Stimulated activated CD8-positive, alpha-beta memory T cell treated with anti-CD3 and anti-CD28 coated beads, Interleukin-7, amount 100 ng/mL, for 1 hour (primary cell): ENCODE measurements at places on chromosomes 1 and 21.
A peak's percentile ranks its signal among the peaks of the same experiment; 100 is the strongest.

- no peak for DNase-seq
These were observed 140.0 kb downstream of the SMYD3 start for GRCh38 chr1:246367041-246367440.

DNA sequence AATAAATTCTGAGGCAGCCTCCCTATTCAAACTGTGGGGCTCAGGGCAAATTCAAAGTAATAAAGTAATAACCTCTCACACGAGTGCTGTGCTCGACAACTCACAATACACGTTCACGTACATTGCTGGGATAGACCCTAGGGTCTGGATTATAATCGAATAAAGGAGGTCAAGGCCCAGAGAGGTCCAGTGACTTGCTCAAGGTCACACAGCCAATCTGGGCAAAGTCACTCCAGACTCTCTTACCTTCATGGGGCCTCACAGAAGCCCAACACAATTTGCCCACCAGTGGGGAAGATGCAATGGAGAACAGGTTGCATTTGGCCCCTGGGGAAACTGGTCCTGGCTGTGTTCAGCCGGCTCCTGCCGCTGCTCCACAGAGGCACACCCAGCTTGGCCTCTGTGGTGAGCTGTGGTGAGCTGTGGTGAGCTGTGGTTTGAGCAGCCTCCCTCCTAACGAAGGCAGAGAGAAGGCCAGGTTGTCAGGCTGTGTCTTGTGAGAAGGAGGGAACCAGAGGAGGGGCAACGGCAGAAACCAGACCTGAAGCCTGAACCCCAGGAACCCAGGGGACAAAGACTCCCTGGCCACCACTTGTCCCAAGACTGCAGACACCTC is 35.1 kb downstream of the NUAK2 start:
- DNase-seq: peak; percentile 36

DNA sequence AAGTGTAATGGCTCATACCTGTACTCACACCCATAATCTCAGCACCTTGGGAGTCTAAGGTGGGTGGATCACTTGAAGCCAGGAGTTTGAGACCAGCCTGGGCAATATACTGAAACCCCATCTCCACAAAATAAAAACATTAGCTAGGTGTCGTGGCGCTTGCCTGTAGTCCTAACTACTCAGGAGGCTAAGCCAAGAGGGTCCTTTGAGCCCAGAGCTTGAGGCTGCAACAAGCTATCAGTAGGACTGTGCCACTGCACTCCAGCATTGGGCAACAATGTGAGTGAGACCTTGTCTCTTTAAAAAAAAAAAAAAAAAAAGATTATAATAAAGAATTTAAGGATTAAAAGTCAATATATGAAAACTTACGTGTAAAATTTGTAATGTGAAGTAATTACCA is 11.7 kb downstream of the BPNT1 start:
- DNase-seq: no peak

DNA sequence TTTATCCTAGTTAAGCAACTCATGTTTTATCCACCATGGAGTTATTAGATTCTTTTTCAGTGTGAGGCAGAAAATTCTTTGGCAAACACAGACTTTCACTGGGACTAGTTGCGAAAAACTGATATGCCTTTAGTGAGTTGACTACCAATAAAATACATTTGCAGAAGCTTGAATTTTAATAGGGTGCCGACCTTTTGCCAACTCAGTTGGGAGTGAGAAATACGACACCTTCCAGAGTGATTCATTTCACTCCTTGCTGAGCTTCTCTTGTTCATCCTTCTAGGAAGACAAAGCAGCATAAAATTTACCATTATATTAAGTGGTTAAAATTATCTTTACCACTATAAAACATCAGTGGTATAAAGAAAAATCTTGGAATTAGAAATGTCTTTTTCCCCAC is 1.2 kb upstream of the KRTAP23-1 start:
- no peak for DNase-seq

GRCh38 chr21:44900559-44901251 is 20.0 kb downstream of the ITGB2 start:
- no peak for DNase-seq

DNA sequence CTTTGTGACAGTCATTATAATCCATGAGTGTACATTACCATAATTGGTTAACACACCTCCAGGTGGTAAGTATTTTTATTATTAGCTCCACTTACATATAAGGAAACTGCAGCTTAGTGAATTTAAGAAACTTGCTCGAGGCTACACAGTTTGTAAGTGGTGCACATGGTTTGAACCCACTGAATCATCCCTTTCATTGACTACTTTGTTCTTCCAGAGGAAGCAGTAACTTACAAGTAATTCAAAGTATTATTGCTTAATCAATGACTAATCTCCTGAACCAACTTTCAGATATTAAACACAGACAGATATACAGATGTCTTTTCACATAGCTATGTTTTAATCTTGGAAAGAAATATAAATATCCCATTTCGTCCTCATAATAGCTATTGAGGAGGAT is 18.7 kb upstream of the CLDN8 start:
- DNase-seq: no peak

DNA sequence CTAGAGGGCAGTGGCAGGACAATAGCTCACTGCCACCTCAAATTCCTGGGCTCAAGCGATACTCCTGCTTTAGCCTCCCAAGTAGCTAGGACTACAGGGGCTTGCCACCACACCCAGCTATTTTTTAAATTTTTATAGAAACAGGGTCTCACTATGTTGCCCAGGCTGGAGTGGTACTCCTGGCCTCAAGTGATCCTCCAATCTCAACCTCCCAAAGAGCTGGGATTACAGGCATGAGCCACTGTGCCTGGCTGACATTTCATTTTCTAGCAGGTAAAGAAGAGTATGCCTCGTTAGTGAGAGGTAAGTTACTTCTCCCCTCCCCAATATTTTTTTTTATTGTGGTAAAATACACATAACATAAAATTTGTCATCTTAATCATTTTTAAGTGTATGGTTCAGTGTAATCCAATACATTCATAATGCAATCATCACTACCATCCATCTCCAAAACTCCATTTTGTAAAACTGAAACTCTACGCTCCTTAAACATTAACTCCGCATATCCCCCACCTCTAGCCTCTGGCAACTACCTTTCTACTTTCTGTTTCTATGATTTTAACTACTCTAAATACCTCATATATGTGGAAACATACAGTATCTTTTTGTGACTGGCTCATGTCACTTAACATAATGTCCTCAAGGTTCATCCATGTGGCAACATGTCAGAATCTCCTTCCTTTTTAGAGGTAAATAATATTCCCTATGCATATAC is 22.4 kb downstream of the ZZZ3 start:
- no peak for DNase-seq
